Stimulated activated CD8-positive, alpha-beta memory T cell treated with anti-CD3 and anti-CD28 coated beads, Interleukin-4, amount 100 ng/mL, for 4 hours (primary cell): ENCODE measurements at places on chromosomes 3 and 15.

- DNase-seq = no peak
Measured at GRCh38 chr3:123749711-123750110, 134.4 kb downstream of the MYLK start.

DNA sequence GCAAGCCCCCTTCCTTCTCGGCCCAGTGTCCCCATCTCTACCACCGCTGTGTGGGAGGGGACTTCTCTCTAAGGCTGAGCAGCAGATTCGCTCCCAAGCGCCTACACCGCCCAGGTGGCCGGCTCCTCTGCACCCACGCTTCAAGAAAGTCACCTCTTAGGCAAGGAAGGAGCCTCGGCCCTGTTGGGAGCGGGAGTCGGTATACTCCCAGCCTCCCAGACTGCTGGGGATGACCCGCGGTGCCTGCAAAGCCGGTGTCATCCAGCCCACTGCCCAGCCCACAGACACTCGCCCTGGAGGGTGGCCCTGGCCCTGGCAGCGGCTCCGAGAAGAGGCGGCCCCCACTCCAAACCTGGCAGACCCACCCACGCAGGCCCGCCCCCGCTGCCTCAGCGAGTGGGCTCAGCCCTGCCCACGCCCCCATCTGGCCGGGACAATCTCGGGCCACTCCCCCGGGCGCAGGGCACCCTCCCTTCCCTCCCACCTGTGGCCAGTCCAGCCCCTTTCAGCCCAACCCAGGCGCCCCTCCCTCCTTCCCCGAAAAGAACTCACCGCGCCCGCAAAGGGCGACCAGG is 396 bp downstream of the CHRNB4 start:
- DNase-seq = no peak

DNA sequence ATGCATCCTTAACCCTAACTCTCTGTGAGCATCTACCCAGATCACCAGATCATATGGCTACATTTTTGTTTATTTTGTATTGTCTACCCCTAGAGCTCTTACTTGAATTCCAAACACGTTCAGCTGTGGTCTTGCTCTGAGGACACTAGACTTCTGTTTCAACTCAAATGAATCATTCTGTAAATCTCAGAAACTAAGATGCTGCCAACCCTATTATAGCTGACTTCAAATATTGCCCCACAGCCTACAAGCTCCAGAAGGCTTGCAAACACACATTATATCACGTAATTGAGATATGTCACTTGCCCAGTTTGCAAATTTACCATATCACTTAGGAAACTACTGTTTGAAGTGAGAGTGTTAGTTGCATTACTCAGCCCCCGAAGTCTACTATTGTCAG is 426.2 kb upstream of the ARL6 start:
- no peak for DNase-seq

- no peak for DNase-seq
Measured at GRCh38 chr3:181457756-181458155, 254.0 kb upstream of the SOX2 start.

GRCh38 chr3:64454179-64454578 is 228.9 kb upstream of the PRICKLE2 start:
- no peak for DNase-seq

DNA sequence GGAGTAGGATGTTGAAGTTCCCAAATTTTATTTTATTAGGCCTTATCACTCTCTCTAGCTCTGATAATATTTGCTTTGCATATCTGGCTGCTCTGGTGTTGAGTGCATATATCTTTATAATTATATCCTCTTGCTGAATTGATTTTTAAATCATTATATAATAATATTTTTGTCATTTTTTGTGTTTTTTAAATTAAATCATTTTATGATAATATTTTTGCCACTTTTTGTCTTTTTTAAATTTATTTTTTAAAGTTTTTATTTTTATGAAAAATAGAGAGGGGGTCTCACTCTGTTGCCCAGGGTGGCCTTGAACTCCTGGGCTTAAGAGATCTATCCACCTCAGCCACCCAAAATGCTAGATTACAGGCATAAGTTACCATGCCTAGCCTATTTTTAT is 34.5 kb upstream of the OTOL1 start:
- DNase-seq = no peak

GRCh38 chr15:68149059-68149458 is 56.1 kb downstream of the CALML4 start:
- DNase-seq = no peak

GRCh38 chr3:120416868-120417267 is 33.9 kb downstream of the FSTL1 start:
- DNase-seq = no peak

DNA sequence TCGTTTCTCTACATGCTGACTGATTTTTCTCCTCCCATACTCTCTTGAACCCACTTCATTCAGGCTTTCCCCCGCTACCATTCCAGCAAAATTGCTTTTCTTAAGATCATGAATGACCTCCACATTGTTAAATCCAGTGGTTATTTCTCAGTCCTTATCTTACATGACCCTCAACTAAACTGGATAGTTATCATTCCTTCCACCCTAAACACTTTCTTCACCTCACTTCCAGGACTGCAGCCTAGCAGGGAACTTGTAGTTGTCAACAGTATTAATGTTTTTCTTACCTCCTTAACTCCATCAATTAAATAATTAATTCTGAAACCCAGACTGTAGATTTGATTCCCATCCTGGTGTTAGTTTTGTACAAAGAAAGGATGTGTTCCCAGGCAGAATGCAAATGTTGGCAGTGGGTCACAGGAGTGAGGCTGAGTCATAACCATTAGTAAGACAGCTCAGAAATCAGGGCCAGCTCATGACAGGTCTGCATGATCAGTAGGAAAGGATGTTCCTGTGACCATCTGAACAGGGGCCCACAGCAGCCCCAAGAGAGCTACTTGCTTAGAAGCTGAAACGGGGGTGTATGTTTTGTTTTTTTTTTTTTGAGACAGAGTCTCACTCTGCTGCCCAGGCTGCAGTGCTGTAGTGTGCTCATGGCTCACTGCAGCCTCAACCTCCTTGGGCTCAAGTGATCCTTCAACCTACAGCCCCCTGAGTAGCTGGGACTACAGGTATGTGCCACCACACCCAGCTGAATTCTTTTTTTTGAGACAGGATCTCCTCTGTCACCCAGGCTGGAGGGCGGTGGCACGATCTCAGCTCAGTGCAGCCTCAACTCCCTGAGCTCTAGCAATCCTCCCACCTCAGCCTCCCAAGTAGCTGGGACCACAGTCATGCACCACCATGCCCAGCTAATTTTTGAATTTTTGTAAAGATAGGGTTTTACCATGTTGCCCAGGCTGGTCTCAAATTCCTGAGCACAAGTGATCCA is 9.1 kb downstream of the BCL2L10 start:
- no peak for DNase-seq

DNA sequence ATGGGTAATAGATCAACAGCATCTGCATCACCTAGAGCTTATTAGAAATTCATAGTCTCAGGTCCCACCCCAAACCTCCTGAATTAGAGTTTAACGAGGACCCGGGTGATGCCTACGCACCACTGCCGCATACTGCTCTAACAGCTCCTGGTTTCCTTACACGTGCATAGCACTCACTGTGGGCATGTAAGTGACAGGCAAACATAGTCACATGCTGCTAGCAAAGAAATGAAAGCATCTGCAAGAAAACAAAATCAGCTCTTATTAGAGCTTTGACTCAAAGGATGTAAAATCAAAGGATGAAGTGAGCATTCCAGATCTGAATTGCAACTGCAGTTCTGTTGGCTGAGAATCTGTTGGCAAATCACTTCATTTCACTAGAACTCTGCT is 19.1 kb upstream of the RIOX2 start:
- DNase-seq = no peak

DNA sequence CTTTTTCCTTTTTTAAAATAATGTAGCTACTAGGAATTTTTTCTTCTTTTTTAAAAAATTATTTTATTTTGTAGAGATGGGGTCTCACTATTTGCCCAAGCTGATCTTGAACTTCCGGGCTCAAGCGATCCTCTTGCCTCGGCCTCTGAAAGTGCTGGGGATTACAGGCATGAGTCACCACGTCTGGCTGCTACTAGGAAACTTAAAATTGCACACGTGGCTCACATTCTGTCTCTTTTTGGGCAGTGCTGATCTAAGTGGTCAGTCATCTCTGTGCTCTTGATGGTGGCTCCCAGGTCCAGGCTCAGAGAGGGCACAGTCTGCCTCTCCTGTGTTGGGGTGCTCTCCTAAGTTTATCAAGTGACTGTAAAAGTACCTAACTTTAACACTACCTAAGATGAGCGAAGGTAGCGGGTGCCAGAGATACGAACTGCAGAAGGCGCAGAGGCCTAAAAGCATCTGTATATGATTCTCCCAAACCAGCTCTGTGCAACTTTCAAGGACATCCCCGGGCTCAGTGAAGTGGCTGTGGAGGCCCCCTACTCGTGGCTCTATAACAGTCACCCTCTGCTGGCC is 52.9 kb upstream of the SEC13 start:
- no peak for DNase-seq

GRCh38 chr15:52287114-52287513 is 8.5 kb downstream of the MYO5C start:
- no peak for DNase-seq

DNA sequence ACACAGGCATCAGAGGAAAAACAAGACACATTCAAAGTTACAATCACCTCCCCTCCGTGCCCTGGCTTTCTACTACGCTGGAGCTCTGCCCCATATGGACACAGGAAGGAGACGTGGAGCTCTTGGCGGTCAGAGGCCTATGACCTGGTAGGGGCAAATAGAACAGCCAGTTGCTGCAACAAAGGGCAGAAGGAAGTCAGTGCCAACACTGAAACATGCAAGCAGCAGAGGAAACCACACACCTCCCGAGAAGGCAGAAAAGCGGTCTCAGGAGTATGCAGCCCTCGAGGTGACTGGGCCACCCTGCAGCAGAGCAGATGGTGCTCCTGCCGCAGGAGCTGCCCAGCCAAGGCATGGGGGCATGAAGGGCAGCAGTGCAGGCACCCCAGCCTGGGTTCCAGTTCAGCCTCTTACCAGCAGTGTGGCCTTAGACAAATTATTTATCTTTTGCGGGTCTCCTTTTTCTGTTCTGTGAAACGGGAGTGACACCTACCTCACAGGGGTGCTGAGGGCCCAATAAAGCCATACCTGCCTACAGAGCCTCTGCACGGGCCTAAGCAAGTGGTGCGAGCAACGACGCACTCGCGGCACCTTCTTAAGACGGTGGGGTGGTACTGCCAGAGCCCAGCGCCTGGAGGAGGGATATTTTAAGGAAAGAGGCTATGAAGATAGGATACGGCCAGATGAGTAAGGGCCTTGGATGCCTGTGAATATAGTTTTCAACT is 8.6 kb downstream of the ZXDC start:
- no peak for DNase-seq

GRCh38 chr3:194135806-194136518 is at the start of gene HES1:
HES1 (plus strand) TSS chr3:194136148; CDS start chr3:194136381, 233 bp downstream.
- DNase-seq = no peak

GRCh38 chr15:81160312-81161159 is 26.5 kb downstream of the CFAP161 start:
- no peak for DNase-seq

DNA sequence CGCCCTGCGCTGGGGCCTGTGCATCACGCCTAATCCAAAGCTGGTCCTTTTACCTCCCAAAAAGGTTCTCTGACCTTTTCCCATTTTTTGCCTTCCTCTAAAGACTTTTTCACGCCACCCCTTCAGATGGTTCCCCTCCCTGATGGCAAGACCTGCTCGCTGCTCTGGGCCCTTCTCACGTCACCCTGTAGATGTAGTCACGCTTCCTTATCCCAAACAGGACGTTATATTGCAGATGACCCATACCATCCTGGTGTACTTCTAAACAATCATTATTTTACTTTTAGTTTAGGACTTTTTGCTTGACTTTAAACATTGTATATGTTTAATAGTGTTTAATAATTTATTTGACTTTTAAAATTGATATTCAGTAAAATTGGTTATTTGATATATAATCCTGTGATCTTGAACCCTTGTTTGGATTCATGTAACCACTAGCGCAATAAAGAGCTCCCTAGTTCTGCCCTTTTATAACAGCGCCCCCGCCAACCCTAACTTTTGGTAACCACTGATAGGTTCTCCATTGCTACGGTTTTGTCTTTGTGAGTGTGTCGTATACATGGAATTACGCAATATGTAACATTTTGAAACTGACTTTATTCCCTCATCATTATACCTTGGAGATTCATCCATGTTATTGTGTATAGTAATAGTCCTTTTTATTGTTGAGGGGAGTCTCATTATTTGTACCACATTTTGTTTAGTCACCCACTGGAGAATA is 159.0 kb upstream of the CHRNA7 start:
- no peak for DNase-seq

- no peak for DNase-seq
Measured at GRCh38 chr3:195165790-195166189, 105.2 kb downstream of the XXYLT1 start.

DNA sequence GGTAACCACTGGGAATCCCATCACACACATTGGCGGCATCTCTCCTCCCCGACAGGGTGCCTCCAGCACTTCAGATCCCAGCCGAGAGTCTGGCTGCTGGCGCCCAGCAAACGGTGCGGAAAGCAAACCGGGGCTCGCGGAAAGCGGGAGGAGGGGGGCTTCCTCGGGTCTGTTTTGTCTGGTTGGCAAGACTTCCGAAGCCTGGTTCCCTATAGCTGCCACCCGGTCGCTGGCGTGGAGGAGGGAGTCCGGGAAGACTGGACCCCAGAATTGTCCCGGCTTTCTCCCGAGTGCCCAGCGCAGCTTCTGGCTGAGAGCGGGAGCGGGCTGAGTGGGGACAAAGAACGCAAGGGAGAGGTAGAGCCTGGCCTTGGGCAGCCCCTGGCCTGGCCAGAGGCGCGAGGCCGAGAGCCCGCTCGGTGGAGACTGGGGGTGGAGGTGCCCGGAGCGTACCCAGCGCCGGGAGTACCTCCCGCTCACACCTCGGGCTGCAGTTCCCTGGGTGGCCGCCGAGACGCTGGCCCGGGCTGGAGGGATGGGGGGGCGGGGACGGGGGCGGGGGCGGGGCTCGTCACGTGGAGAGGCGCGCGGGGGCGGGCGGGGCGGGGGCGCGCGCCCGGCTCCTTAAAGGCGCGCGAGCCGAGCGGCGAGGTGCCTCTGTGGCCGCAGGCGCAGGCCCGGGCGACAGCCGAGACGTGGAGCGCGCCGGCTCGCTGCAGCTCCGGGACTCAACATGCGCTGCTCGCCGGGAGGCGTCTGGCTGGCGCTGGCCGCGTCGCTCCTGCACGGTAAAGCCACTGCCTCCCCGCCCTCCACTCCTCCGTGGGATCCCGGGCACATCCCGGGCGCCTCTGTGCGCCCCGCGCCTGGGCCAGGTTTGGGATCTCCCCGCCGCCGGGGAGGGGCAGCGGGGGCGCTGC is at the start of gene CHRNA7:
Gene CHRNA7, plus strand, starts transcription at position 654 of the 920 bp plus-strand sequence. Its CDS starts 80 bp downstream, at position 734.
- no peak for DNase-seq

GRCh38 chr15:47384341-47384740 is 333.0 kb upstream of the SEMA6D start:
- no peak for DNase-seq

GRCh38 chr15:71357321-71357732 is 242.1 kb downstream of the THSD4 start:
- no peak for DNase-seq

GRCh38 chr15:41597787-41598186 is 38.8 kb downstream of the TYRO3 start:
- DNase-seq = no peak

GRCh38 chr3:36362973-36363372 is 17.3 kb upstream of the STAC start:
- no peak for DNase-seq
